ENCODE measurements at places on chromosomes 11 and 22.

DNA sequence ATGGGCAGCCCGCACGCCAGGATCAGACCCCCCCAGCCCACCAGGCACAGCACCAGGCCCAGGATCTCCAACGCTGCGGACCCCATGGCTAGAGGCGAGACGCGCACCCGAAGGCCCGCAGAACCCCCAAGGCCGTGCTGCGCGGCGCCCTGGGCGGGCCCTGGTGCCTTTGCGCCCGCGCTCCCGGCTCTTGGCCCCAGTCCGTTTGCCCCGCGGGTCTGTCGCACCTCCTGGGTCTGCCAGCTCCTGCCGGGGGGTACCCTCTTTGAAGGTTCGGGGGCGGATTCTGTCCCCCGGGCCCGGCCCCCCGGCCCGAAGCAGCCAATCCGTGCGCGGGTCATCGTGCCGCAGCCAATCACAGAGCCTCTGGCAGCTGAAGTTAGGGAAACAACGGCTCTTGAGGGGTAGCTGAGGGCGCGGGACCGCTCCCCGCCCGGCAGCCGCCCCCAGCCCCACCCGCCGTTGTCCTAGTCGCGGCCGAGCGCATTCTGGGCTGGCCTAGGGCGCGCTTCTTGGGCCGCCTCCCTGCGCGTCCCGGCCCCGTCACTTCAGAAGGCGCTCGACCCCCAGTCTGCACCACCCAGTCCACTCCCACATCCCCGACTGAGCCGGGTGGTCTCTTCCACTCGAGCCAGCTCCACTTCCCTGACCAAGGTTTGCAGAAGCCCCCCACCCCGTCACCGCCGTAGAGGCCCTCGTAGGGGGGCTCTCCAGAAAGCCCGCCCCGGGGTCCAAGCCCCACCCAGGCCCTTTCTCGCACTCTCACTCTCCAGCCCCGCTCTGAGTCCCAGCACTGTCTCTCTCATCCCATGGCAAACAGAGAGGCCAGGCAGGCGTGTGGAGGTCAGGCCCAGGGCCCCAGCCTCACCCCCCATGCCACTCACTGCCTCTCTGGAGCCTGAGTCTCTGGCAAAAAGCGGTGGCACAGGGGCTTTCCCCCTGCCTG is at the start of gene CLDN5:
TSS of gene CLDN5 (minus strand) at position 241 of the 946 bp plus-strand sequence. CDS start at position 86, 155 bp downstream.
- no peak for DNase-seq

GRCh38 chr22:23752750-23753149 is 1.5 kb downstream of the VPREB3 start:
- no peak for DNase-seq

GRCh38 chr22:49203091-49203858 is 624.4 kb downstream of the BRD1 start:
- DNase-seq = no peak

DNA sequence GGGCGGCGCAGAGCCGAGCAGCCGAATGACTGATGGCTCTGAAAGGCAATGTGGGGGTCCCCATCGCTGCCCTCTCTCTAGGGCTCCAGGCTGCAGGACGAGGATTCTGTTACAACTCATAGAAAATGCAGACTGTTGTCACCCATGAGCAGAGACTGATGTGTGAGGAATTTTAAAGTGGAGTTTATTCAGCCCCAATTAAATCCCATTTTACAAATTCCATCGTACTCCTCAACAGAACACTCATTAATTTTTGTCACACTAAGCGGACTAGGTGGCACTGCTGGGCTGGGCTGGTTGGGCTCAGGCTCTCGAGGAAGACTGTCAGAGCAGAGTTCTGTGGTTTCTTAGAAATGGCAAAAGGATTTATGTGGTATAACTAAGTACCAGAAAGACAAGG is 102.6 kb upstream of the SPON1 start:
- no peak for DNase-seq

- DNase-seq = peak; percentile 29
Observed at GRCh38 chr11:18727479-18728236, 1.7 kb upstream of the IGSF22 start.

GRCh38 chr11:125105926-125106325 is 5.5 kb downstream of the TMEM218 start:
- peak; percentile 14 for DNase-seq

- DNase-seq = no peak
Observed at GRCh38 chr11:91239359-91239758, 985.3 kb upstream of the FAT3 start.

DNA sequence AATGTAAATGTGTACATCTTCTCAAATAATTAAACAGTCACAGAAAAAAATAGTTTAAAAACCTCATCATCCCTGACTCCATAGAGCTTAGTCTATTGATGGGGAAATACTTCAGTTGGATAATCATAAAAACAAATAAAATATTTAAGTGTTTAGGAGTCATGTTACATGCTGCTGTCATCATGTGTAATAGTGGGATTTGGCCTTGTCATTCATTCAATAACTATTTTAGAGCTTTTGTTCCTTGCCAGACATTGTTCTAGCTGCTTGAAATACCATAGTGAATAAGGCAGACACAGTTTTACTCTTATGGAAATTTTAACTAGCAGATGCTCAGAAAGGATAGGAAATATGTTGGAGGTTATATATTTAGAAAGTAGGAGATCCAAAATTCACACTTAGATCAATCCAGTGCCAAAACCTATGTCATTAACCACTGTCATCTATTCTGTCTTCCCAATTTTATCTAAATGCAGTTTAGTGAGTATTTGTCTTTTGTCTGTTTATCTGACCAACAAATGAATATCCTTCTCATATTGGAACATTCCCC is 324.7 kb downstream of the CASP12 start:
- DNase-seq = peak; percentile 78

DNA sequence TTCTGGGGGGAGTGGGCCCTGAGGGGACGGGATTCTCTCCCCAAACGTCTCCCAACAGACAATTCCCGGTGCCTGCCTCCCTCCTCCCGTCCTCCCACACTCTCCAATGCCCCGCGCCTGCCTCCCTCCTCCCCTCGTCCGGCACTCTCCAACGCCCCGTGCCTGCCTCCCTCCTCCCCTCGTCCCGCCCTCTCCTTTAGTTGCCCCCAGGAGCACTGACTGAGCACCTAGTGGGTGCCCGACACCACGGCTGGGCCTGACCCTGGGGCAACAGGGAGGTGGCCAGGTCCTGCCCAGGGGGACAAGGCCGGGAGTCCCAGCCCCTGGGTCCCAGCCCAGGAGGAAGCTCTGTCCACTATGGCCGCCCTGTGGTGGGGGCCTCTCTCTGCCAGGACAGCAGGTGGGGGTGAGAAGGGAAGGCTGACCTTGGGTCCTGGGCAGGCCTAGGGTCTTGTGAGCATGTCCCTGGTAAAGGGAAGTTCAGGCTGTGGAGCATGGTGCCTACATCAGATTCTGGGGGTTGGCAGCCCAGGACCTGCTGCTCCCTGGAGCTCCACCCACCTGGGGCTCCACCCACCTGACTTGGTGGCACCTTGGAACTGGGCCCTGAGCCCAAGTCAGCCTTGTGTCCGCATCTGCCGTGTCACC is 942.3 kb downstream of the BRD1 start:
- DNase-seq = no peak

DNA sequence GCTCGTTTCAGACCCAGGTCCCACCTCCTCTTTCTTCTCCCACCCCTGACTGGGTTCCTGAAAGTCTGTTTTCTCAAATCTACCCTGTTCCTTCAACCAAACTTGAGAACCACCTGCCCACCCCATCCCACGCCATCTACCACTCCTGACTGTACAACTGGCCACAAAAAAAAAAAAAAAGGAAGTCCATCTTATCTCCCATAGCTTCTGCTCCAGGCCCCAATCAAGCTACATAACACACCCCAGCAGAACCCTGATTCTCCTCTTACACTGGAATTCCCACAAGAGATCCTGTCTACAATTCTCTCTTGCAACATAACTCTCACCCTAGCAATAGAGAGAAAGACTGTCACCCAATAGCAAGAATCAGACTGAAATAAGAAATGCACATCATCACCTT is 39.2 kb upstream of the CHST1 start:
- no peak for DNase-seq

- no peak for DNase-seq
Observed at GRCh38 chr22:44625421-44625760, 76.6 kb upstream of the PRR5 start.

- no peak for DNase-seq
Observed at GRCh38 chr22:40954113-40954512, 2.9 kb downstream of the RBX1 start.

DNA sequence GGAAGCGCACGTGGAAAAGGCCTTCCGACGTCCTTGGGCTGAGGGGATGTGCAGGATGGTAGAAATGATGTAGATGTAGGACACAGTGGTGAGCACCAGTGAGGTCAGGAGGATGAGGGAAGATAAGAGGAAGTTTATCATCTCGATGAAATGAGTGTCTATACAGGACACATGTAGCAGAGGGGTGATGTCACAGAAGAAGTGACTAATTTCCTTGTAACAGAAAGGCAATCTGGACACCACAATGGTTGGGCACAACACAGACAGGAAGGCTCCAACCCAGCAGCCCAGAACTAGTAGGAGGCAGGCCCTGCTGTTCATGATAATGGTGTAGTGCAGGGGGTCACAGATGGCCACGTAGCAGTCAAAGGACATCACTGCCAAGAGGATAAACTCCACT is 35.0 kb upstream of the OR6M1 start:
- no peak for DNase-seq

DNA sequence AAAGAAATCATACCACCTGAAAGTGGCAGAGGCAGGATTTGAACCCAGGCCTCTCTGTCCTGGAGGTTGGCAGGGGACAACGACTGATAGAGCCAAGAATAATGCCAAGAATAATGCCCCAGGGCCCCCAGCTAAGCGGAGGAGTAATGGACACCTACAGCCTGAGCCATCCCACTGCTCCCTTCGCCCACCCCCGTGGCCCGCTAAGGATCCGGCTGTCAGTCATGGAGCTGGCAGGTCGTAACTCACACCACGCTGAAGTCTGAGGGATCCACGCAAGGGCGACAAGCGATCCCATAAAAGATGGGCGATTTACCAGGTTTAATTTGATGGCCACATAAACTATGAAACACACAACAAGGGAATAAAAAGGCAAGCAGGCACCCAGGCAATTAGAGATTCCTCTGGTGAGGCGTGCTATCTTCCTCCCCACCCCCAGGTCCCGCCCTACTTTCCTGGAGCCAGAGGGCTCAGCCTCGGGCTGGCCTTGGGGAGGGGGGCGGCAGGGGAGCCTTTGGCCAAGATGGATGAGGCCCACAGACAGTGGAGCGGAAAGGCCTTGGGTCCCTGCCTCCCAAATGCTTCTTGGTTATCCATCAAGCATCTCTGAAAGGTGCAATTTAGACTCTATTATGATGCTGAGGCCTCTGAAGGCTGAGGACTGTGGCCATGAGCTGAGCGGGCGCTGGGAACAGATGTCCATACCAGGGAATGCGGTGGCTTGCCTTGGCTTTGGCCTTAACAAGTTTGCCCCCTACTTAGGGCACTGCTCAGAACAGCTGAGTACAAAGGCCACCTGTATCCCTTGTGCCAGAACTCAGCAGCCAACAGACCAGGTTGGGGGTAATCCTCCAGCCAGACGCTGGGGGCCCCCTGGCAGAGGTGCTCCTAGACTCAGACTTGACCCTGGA is 55.2 kb downstream of the MACROD1 start:
- no peak for DNase-seq

GRCh38 chr11:68325183-68325906 is 13.0 kb downstream of the LRP5 start:
- no peak for DNase-seq

DNA sequence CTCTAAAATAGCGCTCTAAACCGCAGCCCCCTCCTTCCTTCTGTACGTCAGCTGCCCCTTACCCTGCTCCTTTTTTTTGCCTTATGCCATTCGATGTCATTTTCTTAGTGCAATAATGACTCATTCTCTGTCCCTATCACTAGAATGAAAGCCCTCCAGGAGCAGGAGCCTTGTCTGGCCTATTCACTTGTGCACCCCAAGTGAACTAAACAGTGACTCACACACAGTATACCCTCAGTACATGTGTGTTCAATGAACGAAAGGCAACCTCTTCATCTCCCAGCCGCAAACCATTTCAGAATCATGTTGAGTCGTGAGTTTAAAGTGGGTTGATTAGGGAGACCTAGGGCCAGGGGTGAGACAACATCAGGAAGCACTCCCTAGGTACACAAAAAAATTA is 50.7 kb upstream of the SPATA19 start:
- DNase-seq = no peak

DNA sequence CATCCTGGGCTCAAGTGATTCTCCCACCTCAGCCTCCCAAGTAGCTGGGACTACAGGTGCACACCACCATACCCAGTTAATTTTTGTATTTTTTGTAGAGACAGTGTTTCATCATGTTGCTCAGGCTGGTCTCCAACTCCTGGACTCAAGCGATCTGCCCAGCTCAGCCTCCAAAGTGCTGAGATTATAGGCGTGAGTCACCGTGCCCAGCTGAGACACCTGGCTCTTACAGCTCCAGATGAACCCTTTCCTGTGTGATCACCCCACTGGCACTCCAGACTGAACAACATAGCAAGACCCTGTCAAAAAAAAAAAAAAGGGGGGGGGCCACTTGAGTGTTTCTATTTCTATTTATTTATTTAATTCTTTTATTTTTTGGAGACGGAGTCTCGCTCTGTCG is 1.0 kb upstream of the ADSL start:
- peak; percentile 61 for DNase-seq

DNA sequence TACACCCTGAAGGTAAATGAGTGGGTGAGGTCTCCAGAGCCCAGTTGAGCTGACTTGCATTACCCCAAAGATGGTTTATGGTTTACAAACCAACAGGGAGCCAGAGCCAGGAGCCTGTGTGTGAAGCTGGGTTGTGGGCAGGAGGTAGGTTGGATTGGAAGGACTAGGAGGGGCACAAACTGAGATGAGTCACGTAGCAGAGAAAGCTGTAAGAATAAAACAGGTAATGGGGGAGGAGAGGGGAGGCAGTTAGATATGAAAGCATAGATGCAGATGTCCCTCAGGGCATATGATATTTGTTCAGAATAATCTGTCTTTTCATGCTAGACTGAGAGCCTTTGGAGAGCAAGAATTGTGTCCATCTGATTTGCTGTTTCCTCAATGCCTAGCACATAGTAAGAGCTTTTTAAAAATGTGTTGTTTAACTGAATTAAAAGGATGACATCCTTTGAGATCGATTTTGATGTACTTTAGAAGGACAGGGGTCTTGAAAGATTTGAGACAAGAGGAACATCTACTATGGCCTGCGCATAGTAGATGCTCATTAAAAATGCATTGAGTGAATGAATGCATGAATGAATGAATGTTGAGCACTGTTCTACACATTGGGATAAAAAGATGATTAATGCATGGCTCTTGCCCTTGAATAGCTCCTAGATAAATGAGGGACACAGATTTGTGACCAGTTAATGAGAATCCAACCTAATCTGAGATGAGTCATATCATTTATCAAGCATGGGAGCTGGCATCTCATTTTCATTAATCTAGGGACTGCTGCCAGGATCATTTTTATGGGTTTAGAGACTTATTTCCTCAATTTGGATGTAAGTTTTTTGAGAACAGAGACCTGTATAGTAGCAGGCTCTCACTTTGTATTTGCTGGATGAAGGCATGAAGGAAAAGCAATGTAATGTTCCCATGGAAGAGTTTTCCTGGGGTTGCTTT is 175.8 kb upstream of the BDNF start:
- DNase-seq = no peak

DNA sequence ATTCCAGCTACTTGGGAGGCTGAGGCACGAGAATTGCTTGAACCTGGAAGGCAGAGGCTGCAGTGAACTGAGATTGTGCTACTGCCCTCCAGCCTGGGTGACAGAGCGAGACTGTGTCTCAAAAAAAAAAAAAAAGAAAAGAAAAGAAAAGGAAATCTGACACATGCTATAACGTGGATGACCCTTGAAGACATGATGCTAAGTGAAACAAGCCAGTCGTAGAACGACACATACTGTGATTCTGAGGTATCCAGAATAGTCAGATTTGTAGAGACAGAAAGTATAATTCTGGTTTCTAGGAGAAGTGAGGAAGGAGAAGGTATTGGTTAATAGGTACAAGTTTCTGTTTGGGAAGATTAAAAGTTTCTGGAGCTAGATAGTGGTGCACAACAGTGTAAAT is 6.7 kb upstream of the APOA5 start:
- no peak for DNase-seq

Data from fibroblast of mammary gland (primary cell).